Pancreas (tissue), 10 donors: ENCODE measurements at places on chromosomes 3 and 15. TPM values are rescaled to one million over a fixed set of nuclear protein-coding genes. Genes with fewer than 3 reads are reported as not detected.

- DNase-seq, result no peak
Observed at GRCh38 chr15:81865850-81866537, 179.8 kb downstream of the MEX3B start.

GRCh38 chr3:13600950-13601691, 52.2 kb downstream of the FBLN2 start:
- DNase-seq, result no peak

DNA sequence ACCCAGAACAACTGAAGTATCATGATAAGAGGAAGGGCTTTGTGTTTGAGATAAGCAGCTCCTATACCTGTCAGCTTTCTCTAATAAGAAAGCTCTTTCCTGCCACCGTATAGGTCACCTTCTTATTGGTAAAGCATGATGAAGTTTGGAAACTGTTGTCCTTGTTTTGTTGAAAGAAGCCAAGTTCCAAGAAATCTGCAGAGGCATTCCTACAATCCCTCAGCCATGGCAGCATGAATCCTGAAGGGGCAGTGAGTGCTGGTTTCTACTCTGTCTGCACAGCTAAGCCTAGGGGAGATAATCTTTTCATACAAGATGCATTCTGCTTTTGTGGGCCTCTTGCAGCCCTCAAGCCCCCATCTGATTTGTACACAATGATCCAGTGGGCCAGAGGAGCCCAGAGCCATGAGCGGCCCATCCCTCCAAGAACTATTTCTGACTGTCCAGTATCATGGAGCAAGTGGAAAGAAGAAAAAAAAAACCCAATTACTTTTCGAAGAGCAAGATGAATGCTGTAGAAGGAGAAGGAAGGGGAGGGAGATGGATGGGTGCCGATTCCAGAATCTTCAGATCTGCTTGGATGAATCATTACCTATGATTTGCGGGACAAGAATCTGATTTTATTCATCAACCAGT, 1.9 kb upstream of the THBS1 start:
- DNase-seq, result no peak

- no peak for DNase-seq
Observed at GRCh38 chr3:192816351-192816750, 89.0 kb upstream of the FGF12 start.

GRCh38 chr3:66830301-66830700, 167.8 kb upstream of the KBTBD8 start:
- peak; percentile 44 for DNase-seq

DNA sequence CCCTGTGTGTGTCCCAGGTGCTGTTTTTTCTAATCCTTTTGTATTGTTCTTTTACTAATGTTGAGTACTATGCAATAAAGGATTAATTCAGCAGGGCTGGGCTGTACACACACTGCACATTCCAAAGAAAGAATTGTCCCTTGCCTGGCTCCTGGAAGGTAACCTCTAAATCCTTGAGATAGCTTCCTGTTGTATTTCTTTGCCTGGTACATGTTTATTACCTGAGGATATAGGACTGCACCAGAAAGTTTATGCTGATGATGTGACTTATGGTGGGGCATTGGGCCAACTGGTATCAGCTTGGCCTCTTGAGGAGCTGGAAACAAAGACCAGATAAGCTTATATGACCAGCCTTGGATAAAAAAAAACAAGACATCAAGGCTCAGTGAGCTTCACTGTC, 26.6 kb upstream of the FAN1 start:
- no peak for DNase-seq

GRCh38 chr3:99114565-99115291, 213.2 kb upstream of the DCBLD2 start:
- DNase-seq, result no peak

DNA sequence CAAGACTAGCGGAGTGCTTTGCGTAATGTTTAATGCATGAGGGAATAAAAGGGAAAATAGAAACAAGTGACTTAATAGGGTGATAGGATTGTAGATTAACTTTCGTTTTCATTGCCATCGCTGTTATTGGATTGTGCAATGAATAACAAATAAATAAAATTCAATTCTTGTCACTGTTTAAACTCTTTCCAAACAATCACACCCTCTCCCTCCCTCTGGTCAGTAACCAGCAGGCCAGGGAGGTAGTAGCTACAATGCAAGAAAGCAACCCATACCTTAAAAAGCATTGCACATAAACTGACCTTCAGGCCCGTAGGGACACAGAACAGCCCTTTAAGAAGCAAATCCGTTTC, 705 bp upstream of the TFRC start:
- DNase-seq, result no peak

DNA sequence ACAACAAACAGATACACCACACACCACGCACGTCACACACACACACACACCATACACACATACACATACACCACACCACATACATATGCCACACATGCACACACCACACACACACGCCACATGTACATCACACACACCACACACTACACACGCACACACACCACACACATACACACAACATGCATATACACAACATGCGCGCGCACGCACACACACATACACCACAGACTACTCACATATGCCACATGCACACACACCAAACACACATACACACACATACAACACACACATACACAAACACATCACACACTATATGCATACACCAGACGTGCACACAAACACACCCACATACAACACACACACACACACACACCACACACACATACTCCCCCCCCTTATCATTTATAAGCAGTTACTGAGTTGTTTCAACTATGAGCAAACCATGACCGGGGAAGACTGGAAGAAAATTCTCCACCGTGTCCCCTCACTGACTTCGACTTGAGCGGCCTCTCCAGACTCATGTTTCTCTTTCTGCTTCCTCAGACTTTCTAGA, 126.7 kb upstream of the IQSEC1 start:
- no peak for DNase-seq

DNA sequence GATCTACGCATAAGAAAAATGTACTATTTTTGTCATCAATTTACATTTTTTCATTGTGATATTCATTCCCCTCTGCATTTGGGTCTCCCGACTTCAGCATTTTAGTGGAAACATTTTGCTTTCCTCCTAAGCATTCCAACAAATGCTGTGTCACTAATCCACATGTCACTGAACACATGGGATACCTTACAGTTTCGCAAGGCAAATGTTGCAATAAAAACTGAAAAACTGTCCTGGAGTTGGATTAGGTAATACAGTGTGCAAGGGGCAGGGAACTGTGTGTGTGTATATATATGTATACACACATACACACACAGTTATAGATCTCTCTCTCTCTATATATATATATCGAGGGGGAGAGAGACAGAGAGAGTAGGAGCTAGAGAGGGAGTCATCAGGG, 632.2 kb downstream of the MAGI1 start:
- no peak for DNase-seq

DNA sequence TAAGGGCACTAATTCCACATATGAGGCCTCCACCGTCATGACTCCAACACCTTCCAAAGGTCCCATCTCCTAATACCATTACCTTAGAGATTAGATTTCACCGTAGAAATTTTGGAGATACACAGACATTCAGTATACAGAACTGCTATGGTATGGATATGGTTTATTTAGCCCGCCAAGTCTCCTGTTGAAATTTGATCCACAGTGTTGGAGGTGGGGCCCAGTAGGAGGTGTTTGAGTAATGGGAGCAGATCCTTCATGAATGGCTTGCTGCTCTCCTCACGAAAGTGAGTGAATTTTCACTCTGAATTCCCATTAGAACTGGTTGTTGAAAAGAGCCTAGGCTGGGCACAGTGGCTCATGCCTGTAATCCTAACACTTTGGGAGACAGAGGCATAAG, 7.4 kb downstream of the MKRN3 start:
- DNase-seq, result no peak

DNA sequence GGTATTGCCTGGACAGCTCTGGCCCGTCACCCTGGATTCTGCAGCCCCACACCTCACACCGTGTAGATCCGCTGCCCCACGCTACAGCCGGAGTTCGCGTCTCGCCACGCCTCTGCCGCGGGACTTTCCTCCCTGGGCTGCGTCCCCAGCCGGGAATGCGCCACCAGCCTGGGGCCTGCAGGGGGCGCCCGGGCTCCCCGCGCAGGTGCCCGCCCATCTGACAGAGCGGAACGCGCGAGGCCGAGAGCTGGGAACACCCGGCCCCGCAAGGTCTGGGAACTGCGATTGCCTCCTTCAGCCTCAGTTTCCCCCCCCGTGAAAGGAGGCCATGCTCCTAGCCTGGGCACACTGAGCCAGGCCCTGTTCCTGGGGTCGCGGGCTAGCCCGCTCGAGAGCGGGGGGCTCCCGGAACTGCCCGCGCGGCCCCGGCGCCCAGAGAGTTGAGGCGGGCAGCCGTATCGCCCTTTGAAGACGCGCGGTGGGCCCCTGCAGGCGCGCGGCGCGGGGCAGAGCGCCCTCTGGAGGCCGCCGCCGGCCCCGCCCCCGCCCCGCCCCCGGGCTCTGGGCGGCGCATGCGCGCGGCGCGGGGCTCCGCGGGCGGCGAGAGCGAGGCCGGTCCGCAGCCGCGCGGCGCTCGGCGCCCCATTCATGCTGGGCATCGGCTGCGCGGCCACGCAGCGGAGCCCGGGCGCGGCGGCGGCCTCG, at the start of gene PLXNA1:
TSS of gene PLXNA1 (plus strand) at position 645 of the 705 bp plus-strand sequence. CDS start 5,479 bp downstream, outside the sequence.
- DNase-seq, result peak; percentile 77

DNA sequence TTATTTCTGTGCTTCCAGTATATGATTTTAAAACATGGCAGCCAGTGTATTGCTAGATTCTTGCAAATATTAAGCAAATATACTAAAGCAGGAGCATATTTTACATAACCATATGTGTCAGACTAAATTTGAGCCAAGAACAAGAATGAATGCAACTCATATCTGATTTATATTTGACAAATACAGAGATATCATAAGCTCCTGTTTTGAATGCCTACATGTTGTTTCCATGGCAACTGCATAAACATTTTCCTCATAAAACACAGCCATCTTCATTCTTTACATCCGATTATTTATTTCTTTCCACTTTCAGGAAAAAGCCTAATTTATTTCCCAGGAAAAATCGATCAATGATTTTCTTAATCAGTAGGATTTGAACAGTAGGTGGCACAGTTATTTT, 172.2 kb upstream of the TSPAN3 start:
- DNase-seq, result no peak

- DNase-seq, result no peak
Observed at GRCh38 chr15:39429898-39430357, 151.0 kb upstream of the THBS1 start.

DNA sequence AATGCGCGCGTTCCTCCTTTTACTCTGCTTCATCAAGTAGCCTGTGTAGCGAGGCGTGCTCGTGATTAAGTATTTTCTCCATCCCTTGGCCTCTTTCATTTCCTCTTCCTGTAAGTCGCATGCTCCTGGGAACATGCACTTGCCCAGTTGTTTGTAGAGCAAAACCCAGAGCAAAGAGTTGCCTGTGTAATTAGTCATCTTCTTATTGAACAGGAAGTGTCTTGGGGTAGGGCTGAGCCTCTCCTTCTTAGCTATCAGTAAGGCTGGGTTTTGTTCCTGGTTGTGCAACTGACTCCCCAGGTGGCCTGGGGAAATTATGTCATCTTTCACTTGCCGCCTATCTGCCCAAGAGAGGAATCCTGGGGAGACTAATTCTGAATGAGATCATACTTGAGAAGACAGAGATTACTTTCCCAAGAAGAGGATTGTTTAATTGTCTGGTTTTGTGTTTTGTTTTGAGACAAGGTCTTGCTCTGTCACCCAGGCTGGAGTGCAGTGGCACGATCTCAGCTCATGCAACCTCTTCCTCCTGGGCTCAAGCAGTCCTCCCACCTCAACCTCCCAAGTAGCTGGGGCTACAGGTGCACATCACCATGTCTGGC, 14.9 kb downstream of the LIPH start:
- DNase-seq, result peak; percentile 46

The SLC2A2 gene
- 2.4 TPM for total RNA-seq

The SLC15A2 gene
- 22.5 TPM for total RNA-seq

The APOD gene
- 103 TPM for total RNA-seq

The SSUH2 gene
- total RNA-seq, result 0.29 TPM

The TADA3 gene
- total RNA-seq, result 19.4 TPM

The ALDH1A2 gene
- 2.2 TPM for total RNA-seq
